ENCODE measurements at places on chromosomes 7 and 10.

DNA sequence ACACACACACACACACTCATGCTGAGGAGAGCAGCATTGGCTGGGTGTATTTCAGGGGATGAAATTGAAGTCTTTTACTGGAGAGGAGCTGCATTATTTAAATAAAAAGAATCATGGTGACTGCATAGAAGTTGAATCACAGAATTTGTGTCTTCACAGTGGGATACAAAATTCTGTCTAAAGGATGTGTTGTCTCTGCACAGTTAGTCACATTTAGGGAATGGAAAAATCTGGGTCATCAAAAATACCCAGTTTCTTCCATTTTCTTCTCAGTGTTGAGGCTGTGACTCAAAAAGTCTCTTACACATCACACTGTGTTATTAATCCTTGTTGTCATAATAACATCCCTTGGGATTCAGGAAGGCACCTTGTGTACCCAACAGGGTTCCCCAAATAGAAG, 10.9 kb downstream of the PAPSS2 start:
- DNase-seq, result no peak

- no peak for DNase-seq
These were observed 178.8 kb downstream of the TPK1 start for GRCh38 chr7:144656965-144657517.

DNA sequence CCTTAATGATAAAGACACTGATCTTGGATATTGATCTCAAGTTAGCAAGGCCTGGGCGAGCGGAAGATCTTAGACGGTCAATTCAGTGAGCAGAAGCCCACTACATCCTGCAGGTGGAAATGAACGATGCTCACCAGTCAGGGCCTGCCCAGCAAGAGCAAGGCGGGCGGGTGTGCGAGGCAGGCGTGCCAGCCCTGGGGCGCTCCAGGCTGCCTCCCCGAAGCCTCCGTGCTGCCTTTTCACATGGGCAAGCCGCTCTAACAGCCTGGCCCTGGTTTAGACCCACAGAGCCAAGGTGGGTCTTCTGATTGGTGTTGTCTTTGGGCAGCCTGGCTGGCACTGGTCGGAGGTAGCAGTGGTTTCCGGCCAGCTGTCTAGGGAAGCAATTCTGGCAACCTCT, 475.1 kb upstream of the FOXK1 start:
- no peak for DNase-seq

DNA sequence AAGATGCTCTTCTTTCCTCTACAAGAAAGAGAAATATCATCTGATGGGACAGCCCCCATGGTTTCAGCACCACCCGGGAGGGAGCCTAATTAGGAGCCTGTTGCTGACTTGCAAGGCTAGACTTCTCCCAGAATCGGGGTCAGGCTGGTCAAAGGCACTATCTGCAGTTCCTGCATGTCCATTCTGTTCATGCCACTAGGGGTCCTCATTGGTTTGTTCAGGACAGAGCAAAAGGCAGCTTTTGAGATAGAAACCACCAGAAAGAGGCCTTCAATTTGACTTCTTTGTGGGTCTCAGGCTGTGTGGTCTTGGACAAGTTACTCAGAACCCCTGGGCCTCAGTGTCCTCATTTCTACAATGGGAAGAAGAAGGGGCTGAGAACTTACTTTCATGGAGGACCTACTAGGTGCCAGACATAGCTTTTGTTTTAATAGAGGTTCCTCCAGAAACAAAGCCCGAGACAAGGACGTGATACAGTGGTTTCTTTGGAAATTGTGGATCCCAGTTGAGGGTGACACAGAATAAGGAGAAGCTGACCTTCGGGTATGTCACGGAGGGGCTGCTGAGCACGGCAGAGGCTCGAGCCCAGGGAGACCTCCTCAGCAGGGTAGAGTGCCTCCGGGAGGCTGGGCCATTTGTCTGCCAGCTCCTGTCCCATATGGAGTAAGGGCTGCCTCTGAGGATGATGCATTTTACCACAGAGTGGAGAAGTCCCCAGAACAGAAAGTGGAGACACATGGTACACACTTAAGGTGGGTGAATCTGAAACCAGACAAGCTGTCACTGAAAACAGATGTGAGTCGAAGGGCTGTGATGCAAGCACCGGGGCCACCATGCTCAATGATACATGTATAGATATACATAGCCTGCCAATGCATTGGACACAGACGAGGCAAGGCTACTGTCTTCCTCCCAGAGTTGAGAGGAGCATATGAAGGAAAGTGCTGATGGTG, 33.1 kb upstream of the NEUROD6 start:
- DNase-seq, result no peak

- no peak for DNase-seq
These were observed 113.2 kb downstream of the WDR37 start for GRCh38 chr10:1169186-1169885.

DNA sequence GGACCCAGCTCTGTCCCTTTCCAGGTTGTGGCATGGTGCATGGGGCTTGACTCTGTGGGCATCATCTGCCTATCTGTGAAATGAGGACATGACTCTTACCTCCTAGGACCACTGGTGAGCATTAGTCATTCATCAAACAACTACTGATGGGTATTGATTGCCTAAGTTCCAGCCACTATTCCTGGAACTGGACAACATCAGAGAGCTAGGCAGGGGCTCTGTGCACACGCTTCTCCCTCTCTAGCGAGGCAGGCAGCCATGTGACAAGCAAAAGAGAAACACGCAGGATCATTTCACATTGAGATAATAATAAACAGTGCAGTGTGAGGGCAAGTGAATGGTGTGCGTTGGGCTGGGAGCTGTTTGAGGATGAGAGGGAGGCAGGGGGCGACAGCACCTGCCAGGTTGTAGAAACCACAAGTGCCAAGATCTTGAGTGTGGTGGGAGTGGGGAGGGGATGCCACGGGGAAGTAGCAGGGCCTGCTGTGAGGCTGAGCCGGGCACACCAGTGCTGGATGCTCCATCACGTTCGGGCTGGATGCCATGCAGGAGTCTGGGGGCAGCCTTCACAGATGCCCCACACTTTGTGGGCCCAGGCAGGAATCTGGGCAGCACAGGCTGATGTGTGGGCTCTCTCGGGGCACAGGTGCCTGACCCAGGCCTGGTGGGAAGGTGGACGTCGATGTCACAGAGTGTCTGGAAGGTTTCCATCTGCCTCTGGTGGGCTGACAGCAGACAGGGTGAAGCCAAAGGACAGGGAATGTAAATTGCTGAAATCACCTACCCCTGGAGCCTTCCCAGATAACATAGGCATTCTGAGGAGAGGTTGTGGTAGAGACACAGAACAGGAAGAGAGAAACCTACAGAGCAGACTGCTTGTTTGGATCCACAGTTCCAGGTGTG, 405.5 kb downstream of the RPS24 start:
- no peak for DNase-seq

DNA sequence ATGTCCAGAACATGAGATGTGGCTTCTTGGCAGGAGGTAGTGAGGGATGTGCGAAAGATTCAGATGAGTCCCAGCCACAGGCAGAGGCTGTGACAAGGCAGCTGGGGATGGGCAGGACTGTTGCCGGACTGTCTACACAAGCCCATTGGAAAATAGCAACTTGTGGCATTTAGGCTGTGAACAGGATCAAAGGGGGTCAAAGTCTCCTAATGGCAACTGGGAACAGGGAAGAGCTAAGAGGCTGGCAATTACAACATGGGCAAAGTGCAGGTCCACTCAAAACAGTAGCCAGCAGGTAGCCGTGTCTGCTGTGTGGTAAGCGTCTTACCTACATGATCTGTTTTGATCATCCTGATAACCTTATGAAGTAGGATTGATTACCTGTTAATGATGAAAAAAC, 254.2 kb upstream of the ZNF32 start:
- no peak for DNase-seq

GRCh38 chr7:112282476-112283188, 76.1 kb downstream of the ZNF277 start:
- no peak for DNase-seq

DNA sequence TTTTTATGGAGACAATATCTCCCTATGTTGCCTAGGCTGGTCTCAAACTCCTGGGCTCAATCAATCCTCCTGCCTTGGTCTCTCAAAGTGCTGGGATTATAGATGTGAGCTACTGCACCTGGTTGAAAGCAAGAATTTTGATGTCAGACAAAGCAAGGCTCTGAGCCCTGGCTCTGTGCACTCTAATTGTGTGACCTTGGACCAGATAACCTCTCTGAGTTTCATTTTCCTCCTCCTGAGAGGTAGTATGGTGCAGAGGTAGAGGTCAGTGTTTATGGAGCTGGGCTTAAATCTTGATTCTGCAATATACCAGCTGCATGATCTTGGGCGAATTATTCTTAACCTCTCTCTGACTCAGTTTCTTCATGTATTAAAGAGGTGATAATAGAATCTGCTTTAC, 31.4 kb upstream of the SLC26A3 start:
- no peak for DNase-seq

DNA sequence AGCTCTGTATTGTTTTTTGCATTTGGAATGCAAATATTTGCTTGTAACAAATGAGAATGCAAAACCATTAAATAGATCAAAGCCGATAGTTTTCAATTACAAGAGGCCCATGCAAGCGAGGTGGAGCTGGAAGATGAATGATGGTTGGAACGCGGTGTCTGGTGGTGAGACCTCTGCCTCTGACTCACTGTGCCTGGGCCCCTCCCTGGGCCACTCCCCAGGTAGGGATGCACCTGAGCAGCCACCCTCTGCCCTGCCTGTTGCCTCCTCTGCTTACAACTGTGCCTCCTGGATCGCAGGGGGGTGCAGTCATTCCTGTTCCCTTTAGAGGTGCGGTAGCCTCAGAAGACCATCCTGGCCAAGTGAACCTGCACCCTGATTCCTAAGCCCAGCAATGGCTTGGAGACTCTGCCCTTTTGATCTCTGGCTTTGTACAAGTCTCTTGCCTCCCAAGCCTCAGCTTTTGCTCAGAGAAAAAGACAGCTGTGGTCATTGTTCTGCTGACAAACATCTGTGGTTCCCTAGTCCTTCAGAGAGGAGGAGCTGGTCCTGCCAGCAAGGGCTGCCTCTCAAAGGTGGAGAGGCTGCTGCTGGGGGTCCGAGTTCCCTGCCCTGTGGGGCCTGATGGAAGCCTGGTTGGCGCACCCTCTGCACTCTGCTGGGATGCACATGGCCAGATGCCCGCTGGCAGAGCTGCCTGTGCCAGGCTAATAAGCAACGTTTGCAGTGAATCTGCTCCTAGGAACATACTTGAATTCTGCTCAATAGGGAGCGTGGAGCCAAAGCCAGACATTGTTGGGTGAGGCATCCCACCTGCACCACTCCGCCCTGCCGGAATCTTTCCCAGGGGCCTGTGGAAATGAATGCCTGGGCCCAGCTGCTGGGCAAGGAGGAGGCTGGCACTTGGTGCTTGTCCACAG, 126.3 kb upstream of the TCERG1L start:
- no peak for DNase-seq

GRCh38 chr7:105703207-105703930, 122.1 kb upstream of the EFCAB10 start:
- DNase-seq, result no peak

GRCh38 chr10:124119946-124120345, 26.5 kb upstream of the CHST15 start:
- DNase-seq, result no peak

GRCh38 chr10:124367936-124368335, 50.8 kb downstream of the OAT start:
- no peak for DNase-seq

DNA sequence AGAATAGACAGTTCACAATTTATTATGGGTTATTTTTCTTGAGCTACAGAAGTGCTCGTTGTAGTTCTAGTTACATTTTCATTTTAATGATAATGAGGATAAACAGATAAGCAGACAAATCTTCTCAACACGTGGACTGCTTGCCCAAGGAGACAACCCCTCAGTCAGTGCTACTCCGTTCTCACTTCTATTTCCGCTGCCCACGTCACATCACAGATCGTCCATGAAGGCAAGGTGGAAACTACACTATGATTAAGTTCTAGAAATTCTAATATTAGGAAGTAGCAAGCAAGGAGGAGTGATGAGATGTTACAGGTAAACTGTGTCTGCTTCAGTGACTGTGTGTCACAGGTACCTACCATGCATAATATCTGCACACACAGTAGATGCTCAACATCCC, 210.5 kb downstream of the CHCHD3 start:
- DNase-seq, result no peak

DNA sequence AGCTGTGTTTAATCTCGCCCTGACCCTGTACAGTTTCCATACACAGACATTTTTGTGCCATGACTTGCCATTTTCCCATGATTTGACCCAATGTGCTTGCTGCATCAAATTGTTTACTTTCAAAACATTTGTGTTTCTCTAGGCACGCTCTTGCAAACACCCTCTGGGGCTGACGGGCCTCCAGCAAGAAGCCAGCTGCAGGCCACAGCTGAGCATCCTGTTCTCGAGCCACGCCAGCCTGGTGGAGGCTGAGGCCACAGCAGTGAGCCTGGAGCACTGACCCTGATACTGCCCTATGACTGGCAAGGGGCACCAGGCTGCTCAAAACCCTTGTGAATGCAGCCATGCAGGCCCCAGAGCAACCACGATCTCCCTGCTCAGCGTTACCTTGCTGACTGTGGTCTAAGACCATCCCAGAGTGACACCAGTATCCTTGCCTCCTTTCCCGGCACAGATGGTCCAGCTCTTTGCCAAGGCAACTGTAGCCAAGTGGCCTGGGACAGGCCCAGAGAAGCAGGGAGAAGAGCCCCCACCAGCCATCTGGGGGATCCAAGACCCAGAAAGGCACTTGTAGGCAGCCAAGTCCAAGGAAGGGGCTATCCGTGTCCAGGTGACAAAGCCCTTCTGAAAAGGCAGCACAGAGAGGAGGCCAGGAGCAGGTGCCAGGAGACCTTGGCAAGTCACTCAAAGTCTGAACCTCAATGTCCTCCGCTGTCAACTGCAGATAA, 78.5 kb downstream of the OAT start:
- no peak for DNase-seq

GRCh38 chr10:19782430-19783089, 33.7 kb upstream of the PLXDC2 start:
- no peak for DNase-seq

- DNase-seq, result no peak
These were observed 515.9 kb downstream of the PARD3 start for GRCh38 chr10:34299105-34299611.

DNA sequence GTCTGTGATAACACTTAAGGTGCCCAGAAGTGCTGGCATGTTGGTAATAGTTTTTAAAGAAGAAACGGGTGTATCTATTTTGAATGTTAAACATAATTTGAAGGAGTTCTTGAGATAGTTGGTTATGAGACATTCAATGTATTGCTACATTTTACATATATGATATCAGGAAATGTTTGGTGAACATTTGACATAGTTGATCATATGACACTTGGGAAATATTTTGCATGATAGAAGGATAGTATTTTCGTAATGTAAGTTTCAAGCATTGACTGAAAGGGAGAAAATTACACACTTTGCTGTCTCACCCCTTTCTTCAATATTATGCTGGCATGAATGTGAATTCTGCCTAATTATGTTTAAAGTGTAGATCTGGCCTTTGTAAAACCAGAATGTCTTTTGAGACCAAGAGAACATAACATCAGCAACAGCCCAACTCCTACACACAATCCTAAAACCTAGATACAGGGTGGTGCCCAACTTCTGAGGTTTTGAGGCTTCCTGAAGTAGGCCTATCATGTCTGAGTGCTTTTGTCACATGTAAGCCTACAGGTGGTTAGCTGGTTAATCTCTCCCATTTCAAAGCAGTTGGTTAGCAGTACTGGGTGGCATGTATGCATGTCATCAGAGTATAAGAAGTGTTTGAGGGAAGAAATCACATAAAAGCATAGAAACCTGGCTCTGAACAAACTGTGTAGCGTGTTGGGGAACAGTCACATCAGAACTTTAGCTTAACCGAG, 2.1 kb downstream of the ADD3 start:
- no peak for DNase-seq

GRCh38 chr7:150377635-150378034, 1.5 kb upstream of the ZNF775 start:
- no peak for DNase-seq
